ENCODE measurements at places on chromosomes 6 and 20. TPM values are rescaled to one million over a fixed set of nuclear protein-coding genes. Genes with fewer than 3 reads are reported as not detected.

The RAET1E gene
- 3.3 TPM for total RNA-seq

The TRERF1 gene
- total RNA-seq, result 6.2 TPM

DNA sequence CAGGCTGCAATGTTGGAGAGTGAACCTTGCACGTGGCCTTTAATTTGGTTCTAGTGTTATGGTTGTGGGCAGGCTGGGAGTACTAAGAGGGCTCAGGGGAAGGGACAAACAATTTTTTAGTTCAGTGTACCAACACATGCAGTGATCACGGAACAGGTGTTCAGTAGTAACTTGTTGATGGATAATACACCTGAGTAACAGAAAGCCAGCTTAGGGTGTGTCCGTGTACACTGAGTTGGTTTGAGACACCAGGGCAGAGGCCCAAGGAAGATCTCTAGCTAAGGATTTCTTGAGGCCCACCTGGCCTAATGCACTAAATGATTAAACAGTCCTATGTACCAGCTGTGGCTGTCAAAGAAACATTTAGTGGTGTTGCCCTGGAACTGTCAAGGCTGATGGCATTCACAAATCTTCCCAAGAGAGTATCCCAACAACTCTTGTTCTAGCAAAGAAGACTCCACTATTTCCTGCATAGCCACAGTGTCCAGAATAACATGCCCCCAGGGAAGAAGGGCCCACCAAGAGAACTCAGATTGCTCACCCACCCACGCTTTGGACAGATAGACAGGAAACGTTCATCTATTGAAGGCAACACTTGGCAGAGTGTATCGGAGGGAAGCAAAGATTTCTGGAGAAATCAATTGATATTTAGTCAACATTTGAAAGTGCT, 60.0 kb downstream of the CD83 start:
- no peak for DNase-seq

DNA sequence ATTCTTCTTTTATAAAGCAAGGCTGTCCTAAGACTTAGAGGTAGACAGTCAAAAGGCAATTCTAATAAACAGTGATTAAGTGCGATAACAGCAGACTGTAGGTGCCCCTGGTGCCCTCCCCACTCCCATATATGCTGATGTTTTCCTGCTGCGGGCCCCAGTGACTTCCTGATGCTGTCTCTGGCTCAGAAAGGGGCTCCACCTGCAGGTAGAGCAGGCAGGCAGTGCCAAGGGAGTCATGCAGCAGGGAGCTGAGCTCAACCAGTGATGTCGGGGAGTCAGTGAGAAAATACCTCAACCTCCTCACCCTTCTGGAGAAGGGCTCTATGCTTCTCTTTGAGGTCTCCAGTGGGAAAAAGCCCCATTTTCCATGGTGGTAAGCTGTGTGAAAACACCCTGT, 126.7 kb upstream of the SSTR4 start:
- DNase-seq, result no peak

- DNase-seq, result no peak
Measured at GRCh38 chr20:61125546-61126180, 126.4 kb upstream of the CDH4 start.

DNA sequence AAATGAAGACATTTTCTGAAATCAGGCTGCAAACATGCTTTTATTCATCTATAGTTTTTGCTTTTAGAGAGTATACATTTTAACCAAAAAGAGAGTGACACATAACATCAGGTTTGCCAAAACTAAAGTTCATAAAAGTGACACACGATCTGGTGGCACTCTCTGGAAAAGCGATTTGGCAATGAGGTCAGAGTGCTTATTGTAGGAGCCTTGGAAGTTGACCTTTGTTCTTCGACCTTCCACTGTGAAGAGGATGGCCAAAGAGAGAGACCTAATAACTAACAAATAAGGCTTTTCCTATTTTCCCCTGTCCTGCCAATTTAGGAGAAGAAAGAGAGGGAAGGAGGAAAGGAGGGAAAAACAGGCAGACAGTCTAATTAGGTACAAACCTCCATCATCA, 230.1 kb downstream of the SIM1 start:
- no peak for DNase-seq

GRCh38 chr6:27157459-27158315, 89.8 kb upstream of the PRSS16 start:
- DNase-seq, result no peak

DNA sequence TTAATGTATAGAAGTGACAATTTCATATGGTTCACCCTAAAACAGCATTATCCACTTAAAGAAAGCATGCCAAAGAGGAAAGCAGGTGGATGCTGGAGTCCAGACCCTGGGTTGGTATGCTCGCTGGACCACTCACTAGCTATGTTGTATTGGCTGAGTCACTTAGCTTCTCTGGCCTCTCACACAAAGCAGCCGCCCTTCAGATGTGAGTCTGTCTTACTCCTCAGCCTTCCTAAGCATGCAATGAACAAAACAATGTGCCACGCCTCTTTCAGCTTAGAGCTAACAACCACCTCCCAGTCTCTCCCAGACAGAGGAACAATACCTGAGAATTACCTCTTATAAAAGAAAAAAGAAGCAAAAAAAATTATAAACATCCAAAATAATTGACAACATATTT, 29.4 kb downstream of the SIM1 start:
- no peak for DNase-seq

GRCh38 chr6:119312875-119313338, 36.7 kb downstream of the MAN1A1 start:
- DNase-seq, result no peak

The PARD6B gene
- 9.3 TPM for total RNA-seq

The LY6G6F gene
- total RNA-seq, result not detected

DNA sequence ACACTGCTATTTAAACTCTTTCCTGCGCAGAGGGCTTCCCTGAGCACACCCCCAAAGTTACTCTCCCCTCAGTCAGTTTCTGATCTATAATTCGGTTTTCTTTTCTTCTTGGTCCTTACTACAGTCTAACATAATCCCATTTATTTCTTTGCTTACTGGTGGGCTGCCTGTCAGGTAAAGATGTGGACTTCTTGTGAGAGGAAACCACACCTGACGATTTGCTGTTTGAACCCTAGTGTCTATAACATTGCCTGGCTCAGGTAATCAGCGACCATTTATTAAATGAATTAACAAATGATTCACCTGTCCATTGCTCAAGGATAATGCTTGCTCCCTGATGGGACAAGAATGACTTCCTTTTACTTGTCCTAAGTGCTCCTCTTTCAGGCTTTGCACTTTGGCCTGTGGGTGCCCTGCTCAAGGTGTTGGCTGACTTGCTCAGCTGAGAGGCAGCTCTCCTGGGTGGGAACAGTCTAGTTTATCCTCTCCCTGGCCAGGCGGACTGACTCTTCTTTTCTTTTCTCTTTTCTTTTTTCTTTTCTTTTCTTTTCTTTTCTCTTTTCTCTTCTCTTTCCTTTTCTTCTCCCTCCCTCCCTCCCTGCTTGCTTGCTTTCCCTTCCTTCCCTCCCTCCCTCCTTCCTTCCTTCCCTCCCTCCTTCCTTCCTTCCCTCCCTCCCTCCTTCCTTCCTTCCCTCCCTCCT, 233.1 kb downstream of the BCAS1 start:
- DNase-seq, result no peak

DNA sequence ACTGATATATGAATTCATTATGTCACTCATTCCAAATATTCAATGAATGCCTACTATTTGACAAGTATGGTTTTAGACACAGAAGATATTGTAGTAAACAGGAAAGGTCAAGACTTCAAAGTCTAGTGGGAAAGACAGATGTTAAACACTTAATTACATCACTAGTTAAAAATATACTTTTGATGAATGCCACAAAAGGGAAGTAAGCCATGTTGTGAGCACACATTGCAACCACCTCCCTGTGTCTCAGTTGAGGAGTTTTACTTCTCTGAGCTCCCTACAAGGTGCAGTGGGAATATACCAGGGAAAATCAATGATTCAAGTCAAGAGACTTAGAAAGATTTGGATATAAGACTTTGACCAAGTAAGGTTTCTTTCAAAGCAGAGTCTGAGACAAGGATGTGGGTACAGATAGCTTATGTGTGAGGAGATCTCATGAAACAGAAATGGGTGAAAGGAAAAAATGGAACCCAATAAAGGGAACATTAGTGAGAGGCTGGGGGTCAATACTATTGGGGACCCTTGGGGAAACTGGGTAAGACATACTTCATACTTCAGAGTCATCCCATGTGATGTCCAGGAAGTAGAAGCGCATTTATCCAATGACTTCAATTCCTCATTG, 503.7 kb downstream of the KIF16B start:
- DNase-seq, result no peak

The PAK5 gene
- 0.30 TPM for total RNA-seq

DNA sequence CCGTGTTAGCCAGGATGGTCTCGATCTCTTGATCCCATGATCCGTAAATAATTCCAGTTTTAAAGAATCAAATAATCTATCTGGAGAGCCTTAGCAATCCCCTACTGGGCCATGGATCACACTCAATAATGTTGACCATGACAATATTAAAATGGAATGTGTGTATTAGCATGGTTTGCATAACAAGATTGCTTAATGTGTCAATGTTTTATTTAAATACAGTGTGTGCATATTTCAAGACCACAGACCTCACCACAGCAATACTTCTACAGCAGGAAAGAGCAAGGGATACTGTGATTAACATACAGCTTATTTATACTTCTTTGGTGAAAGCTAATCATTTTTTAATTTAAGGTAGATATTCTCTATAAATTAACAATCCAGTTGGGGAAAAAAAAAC, 470.4 kb downstream of the TFAP2B start:
- no peak for DNase-seq

- no peak for DNase-seq
Measured at GRCh38 chr6:134007077-134007476, 45.3 kb downstream of the SLC2A12 start.

DNA sequence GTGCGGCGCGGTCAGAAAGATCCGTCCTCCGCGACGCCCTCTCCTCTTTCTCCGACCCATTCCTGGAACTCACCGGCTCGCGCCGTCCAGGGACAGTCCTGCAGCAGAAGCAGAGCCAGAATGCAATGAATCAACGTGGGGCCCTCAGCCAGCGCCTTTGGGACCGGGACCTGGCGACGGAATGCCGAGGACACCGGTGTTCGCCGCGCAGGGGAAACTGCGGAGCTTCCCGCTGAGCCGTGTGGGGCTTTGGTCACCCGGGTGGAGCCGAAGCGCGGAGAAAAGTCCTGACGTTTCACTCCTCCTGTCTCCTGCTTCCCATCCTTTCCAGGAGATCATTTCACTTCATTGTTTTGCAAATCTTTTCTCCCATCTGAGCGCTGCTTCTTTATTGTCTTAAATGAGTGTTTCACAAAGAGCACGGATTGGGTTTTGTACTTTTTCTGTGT, 26.5 kb downstream of the ULBP1 start:
- no peak for DNase-seq

The SLC22A1 gene
- 0.59 TPM for total RNA-seq

DNA sequence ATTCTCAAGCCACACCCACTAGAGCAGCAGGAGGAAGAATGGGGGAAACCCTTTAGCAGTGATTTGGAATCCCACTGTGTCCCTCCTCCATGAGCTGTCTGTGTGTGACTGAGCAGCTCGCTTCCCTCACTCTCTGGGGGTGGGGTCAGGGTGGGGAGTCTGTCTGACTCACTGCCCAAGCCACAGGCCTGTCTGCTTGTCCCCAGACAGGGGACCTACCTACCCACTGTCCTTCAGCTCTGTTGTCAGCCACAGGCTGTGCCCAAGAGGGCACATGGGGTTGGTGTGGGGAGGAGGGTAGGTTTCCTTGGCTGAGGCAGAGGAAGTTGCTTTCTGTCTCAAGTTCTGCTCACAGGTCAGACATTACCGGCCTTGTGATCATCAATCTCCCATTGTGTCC, 127.0 kb downstream of the MAFB start:
- no peak for DNase-seq
